ENCODE measurements at places on chromosomes 5 and 9.

DNA sequence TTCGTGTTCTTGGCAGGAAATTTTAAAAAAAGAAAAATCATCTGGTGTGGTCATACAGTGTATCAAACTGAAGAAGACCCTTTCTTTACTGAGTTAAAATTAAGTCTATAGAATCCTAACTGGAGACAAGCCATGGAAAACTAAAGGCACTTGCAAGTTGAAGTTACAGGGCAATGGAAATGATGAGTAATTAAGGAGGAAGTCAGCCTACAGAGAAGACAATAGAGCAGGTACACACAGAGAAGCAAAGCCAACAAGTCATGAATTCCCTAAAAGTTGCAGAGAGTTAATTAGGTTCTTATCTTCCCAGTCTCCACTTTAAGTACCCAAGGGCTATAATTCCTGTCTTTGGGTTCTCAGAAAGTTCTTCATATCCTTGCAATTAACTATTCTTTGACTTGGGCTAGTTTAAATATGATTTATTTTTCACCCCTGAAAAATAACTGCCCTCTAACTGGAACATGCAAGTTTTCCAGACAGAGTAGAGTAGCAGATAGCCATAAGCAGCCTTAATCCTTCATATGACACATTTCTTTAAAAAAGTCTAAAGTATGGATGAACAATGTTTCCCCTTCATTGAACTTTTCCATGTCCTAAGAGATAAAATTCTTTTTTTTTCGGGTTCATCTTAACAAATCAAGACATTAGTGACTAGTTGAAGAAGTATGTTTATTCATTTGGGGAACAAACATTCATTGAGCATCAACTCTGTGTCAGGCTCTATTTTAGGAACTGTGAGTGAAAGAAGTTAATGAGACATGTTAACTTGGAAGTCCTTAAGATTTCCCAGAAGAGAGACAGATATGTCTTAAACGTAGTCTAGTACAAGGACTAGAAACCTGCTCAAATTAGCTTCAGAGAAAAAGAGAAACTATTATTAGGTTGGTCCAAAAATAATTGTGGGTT, 5.2 kb upstream of the ITGA2 start:
- DNase-seq = no peak

DNA sequence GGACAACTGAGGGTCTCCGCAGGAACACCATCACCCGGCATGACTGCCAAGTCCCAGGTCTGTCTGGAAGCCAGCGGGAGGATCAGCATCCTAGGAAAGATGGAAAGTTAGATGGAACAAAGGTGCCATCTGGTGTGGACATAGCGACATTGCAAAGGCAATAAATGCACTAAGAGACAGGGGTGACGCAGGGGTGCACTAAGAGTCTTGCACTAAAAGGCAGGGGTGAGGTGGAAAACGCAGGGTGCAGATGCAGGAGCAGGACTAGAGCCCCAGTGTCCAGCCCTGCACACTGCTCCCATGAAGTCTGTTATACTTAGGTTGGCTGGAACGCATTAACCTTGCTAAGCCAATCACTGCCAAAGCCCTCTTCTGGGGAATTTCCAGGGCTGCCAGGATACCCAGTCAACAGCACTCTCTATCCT, 15.5 kb downstream of the ATOX1 start:
- no peak for DNase-seq

GRCh38 chr9:91253488-91253887, 108.2 kb downstream of the AUH start:
- DNase-seq = peak; percentile 12

GRCh38 chr9:93107151-93107824, 11.3 kb downstream of the CARD19 start:
- DNase-seq = no peak

- no peak for DNase-seq
Measured at GRCh38 chr5:96852759-96853158, 23.5 kb upstream of the ERAP2 start.

- no peak for DNase-seq
Measured at GRCh38 chr9:17361378-17361777, 217.5 kb upstream of the SH3GL2 start.

GRCh38 chr5:117118499-117118898, 543.9 kb upstream of the SEMA6A start:
- no peak for DNase-seq

- DNase-seq = no peak
Measured at GRCh38 chr5:53161876-53162275, 52.3 kb upstream of the MOCS2 start.

DNA sequence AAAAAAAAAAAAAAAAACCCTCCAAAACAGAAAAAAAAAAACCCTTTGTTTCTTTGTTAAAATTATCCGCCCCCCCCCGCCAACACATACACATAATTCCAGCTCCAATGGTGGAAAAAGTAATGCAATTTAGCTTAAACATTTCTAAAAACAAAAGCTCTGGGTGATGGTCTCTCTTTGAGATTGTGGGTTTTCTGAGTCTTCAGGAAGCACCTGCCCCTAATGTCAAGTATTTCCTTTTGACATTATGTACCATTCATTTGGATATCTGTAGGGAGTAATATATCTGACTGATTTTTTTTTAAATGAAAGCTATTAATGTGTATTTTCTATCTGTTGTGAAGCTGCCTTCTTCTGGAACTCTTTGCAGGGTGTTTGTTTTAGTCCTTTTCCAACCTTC, 389.7 kb downstream of the TAF11L14 start:
- no peak for DNase-seq

DNA sequence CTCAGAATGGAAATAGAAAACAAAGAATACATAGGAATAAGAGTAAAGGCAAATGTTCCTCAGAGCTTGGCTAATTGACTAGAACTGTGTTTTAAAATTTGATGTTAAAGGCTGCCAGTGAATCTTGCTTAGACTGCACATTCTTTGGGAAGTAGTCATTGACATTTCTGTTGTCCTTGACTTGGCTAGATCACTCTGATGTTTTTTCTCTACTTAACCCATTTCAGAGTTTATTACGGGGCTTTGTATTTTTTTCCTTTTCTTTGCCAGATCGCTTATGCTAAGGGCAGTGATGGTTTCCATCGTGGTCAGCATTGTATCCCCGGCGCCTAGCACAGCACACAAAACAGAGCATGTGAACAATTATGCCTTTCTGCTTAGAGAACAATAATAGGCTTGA, 1126.7 kb upstream of the CDH9 start:
- DNase-seq = no peak

GRCh38 chr5:133589286-133589685, 23.1 kb downstream of the FSTL4 start:
- no peak for DNase-seq

GRCh38 chr5:95649274-95649673, 2.7 kb downstream of the RFESD start:
- DNase-seq = no peak

GRCh38 chr9:10566848-10567247, 46.0 kb downstream of the PTPRD start:
- no peak for DNase-seq

DNA sequence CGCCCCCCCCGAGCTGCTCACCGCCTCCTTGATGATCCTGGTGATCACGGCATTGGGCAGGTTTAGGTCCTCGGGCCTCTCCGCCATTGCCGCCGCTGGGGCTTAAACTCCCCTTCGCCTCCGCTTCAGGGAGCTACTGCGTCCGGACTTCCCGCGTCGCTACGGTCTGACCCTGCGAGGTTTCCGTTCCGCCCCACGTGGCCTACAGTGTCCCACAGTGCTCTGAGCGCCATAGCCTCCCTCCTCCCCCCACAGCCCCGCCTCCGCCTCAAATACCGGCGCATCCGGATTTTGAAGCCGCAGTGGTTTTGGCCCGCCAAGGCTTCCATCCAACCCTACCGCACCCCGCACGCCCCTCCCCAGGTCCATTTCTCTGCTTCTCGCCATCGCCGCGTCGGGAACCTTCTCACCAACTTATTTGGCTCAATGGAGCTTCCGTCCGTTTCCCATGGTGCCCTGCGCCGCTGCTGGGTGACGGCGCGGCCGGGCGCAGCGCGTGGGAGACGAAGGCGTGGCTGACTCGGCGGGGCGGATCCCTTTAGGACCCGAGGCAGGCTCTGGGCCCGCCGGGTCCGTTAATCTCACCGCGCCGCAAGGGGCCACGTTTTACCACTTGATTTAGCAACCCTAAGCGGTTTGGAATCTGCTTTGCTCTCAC, at the start of the genes C9orf43 and POLE3:
Gene C9orf43 (plus strand): TSS at position 541 of the 658 bp plus-strand sequence. CDS start 2,747 bp downstream, outside the sequence.
Gene POLE3 (minus strand): TSS at position 469 of the 658 bp plus-strand sequence. CDS start 382 bp downstream, at position 87.
- DNase-seq = peak; percentile 96

- no peak for DNase-seq
Measured at GRCh38 chr5:33195431-33196165, 245.2 kb upstream of the TARS1 start.

DNA sequence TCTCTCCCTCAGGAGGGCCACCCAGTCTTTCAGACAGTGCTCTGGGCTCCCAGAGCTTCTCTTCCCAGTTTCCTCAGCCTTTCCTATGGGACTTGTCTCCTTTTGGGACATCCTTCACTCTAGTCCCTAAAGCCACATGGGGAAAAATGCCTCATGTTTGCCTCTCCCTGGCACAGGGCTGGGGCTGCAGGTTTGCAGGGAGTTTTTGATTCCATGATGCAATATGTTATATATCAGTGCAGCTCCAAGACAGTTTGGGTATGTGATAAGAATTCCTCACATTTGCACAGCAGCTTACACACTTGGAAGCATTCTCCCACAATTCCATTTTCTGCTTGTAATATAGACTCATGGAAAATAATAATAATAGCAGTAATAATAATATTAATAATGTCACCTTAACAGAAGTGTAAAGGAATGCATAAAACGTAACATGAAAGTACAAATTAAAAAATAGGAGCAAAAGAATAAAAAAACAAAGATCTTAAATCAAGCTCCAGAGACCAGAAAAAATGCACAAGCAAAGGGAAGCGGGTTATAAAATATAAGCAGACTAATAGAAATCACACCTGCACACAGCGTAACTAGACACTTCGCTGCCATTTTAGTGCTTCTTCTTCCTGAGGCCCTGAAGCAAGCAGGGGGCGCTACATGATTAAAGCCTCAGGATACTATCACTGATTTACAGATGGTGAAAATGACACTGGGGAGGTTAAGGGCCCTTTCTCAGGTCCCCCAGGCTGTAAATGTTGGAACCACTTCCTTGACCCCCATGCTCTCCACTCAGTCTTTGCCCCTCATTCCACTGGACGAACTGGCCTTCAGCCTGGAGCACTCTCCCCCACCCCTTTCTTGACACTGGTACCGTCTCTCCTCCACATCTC, 70.0 kb upstream of the IL17B start:
- no peak for DNase-seq

DNA sequence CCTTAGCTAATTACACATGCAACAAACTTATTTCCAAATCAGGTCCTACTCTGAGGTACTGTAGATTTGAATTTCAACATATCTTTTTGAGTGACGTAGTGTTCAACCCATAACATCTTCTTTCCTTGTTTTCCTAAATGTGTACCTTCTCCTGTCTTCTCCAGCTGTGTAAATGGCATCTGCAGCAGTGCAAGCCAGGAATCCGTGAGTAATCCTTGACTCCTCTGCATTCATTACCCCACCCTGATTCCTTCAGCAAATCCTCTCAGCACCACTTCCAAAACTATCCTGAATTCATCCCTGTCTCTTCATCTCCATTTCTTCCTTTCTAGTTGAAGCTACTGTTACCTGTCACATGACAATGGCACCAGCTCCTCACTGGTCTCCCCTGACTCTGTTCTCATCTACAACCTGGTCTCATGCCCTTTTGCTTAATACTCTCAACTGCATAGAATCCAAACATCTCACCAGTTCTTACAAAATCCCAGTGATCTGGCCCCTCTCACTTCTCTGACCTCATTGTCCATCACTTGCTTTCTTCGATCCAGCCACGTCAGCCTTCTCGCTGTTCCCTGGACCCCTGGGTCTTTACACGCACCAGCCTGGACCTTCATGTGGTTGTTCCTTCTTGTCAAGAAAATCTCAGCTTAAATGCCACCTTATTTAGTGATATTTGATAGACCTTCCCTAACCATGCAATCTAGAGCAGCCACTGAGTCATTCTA, 14.6 kb upstream of the TRAF1 start:
- no peak for DNase-seq

- no peak for DNase-seq
Measured at GRCh38 chr9:27142299-27142930, 33.4 kb downstream of the TEK start.

DNA sequence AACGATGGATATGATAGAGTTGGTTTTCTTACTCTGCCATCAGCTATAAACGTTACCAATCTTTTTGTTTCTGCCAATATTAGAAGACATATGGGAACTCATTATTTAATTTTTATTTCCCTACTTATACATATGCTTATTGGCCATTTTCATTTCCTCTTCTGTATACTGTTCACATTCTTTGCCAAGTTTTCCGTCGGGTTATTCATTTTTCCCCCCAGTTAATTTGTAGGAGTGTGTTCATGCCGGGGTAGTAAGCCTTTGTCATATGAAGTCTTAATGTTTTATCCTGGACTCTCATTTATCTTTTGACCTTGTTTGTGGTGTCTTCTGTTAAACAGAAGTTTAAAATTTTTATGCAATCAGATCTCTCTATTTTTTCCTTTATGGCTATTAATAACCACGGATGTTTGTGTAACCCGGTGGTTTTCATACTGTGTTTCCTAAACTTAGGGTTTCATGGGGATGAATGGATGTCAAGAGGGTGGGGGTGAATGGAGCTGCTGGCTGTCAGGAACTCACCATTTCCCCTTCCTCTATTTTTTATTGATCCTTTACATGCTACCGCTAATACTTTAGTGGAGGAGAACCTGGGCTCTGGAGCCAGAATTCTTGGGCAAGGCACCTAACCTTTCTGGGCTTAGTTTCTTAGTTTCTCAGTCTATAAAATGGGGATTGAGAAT, 42.5 kb upstream of the PPARGC1B start:
- DNase-seq = no peak

GRCh38 chr5:73768-74502, 18.0 kb upstream of the PLEKHG4B start:
- no peak for DNase-seq

DNA sequence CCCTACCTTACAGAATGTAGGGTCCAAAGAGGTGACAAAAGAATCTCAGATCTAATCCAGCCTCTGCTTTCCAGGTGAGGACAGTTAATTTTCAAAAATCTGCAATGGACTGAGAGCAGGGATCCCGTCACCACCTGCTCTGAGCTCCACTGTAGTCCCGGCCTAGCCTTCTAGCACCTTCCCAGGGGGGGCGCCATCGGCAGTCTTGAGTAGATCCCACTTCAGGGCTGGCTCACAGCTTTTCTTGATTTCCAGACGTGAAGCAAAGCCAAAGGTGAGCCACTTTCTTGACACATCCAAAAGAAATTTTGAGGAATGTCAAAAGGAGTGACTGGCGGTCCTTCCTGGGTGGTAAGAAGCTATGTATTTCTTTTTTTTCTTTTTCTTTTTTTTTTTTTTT, 114.1 kb downstream of the SYK start:
- DNase-seq = peak; percentile 37

- DNase-seq = peak; percentile 7
Measured at GRCh38 chr5:66945389-66946349, 250.9 kb downstream of the CD180 start.

DNA sequence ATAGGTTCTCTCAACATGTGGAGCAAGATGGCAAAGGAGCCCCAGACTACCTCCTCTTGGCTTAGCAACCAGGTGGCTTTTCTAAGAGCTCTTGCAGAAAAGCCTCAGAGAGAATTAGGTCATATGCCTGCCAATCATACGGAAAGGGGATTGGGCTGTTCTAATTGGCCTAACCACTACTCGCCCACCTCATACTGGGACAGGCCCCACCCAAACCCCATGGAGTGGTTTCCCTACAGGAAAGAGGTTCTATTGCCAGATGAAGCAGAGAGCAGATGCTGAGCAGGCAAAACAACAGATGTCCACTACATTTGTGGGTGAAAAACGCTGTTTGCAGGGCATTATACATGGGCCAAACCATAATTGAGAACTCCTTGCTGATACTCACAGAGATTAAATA, 29.0 kb downstream of the ABLIM3 start:
- no peak for DNase-seq
